ENCODE measurements at places on chromosomes 13 and 19.

DNA sequence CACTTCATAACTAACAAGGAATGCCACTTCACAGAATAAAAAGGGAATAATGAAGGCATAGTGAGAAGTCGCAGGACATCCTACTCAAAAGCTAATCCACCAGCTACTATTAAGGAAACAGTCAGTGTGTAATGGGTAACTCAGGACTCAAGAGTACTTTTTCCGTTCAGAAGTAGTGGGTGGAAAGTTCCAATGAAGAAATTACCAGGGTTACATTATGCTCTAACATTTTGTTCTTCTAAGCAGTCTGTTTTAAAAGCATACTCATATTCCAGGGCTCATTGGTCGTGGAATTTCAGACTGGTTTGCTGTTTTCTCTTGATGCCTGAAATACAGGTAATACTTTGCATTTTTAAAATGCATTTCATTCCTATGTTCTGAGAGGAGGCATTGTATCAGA is 222.4 kb upstream of the IRS2 start:
- no peak for DNase-seq

DNA sequence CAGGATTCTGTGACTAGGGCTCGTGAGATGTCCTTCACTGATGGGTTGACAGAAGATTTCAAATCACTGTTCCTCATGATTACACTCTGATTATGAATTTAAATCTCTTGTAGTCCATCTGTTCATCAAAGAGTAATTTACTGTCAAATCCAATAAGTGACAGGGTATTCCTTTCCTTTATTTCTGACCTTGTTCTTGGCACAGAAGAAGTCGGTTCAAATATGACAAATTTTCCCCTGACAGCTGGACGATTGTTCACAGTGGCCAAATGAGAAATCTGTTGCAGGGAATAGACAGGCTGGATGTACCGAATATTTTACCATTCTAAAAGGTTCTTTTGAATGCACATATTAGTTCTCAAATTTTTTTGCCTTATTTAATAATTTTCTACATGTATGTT is 767.3 kb upstream of the GPC6 start:
- no peak for DNase-seq

- no peak for DNase-seq
Observed at GRCh38 chr13:50612717-50613116, 230.8 kb downstream of the DLEU7 start.

DNA sequence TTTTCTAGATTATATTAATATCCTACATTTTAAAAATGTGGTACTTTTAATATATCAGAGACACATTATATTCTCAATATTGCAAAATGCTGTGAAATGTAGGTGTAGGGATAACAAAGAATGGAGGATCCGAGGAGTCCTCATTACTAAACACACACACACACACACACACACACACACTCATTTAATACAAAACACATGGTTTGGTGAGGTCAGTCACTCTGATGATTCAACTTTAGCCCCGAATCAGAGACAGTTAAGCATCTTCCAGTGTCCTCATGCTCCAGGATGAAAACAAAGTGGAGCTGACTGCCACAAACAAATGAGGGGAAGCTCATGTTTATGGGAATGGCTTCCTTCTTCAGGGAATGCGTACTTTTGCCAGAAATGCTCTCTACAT is 147.5 kb downstream of the CYSLTR2 start:
- no peak for DNase-seq

GRCh38 chr13:94427313-94427953 is 52.0 kb downstream of the DCT start:
- no peak for DNase-seq

- DNase-seq = no peak
Observed at GRCh38 chr19:40610396-40611064, 9.4 kb downstream of the LTBP4 start.

GRCh38 chr13:113417836-113418721 is 35.2 kb downstream of the ADPRHL1 start:
- DNase-seq = no peak

DNA sequence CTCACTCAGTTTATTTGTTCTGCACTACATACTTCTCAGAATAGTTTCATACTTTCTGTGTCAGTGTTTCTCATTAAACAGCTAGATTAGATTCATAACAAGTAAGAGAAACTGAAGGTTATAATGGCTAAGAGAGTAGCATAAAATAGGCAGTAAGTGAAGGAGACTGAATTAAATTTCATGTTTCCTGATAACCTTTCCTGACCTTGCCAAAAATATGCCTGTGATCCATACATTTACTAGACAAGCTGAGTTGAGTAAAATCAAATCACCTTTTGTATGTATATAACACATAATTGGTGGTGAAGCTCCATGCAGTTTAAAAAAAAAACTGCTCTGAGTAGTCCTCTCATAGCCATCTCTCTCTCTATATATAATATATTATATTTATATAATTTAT is 545.3 kb upstream of the PCDH20 start:
- DNase-seq = peak; percentile 16

- DNase-seq = no peak
Observed at GRCh38 chr13:94917824-94918223, 205.5 kb upstream of the SOX21 start.

DNA sequence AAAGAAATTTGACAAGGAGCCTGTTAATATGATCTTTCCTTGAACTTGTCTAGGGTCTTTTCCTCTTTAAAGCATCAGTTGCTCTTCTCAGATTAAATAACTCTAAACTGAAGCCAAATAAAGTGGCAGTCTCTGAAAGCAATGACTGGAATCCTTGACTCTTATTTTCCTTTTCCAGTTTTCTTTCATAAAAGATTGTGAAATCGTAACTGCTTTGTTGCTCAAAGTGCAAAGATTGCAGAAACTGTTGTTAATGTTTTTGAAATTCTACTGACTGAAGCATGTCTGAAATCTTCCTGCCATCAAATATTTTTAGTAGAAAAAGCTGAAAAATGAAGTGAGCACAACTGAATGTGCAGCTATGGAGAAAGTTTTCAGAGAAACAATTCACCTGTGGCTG is 1.9 kb downstream of the NHLRC3 start:
- no peak for DNase-seq

DNA sequence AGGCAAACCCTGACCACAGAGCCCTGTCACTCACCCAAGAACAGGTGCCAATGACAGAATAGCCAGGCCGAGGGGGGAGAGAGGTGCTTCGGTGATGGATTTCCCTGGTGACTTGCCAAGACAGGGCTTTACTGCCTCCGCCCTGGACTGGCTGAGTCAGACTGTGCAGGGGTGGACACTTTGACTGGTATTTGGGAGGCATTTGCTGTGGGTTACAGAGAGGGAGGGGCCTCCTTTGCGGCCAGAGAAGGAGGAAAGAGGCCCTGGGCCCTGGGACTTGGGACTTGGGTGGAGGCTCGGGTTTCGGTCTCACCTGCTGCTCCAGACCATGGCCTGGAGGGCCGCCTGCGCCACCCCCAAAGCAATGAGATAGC is 4.6 kb upstream of the EPS8L1 start:
- no peak for DNase-seq

GRCh38 chr13:114049026-114049425 is 75.2 kb upstream of the C13orf46 start:
- DNase-seq = no peak

DNA sequence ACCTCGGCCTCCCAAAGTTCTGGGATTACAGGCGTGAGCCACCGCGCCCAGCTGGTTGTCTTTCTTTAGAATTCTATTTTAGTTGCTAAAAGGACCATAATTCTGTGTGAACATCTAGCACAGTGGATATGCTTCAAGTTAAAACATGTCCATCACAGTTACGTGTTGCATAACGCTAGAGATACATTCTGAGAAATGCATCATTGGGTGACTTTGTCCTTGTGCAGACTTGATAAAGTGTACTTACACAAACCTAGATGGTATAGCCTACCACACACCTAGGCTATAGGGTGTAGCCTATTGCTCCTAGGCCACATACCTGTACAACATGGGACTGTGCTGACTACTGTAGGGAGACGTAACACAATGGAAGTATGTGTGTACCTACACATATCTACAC is 35.4 kb downstream of the DOCK9 start:
- DNase-seq = no peak

DNA sequence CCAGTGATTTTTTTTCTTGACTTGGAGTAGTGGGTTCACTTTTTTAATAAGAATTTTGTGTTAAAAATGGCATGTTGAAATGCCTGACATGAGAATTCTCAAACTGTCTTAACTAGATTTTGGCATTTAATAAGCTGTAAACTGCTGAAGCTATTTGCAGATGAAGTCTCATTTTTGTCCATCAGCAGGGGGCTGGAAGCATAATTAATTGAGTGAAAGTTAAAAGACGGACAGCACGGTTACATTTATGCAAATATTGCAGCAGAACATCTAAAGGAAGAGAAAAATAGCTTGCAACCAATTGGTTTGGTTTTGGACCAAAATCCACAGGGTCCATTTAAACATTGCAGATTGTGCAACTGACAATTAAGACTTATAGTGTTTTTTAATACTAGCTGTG is 837.3 kb upstream of the KLHL1 start:
- no peak for DNase-seq

GRCh38 chr13:93959796-93960533 is 519.5 kb downstream of the DCT start:
- no peak for DNase-seq

DNA sequence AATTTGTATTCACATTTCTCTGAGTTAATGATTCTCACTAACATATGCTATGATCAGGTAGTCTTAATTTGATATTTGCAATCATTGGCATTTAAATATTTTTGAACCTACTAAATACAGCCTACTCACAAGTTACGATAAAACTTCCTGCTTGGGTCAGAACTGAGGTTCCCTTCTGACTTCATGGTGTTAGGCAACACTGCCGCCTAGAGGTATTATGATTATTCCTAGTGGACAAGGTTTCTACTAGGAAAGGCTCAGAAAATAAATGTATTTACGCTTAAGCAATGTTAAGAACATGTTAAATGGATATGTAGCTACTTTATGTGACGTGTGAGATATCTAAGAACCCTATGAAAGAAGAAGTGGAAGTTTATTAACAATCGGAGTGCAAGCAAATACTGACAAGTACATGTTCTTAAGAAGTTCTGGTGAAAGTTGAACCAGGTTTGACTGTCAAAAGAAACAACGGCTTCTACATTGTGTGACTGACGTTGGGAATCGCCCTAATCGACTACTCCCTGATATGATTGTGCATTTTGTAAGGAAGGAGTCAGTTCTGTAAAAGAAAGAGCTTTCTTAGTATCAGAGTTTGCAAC is 1395.8 kb downstream of the SLITRK5 start:
- DNase-seq = peak; percentile 55

GRCh38 chr19:36136964-36137686 is 2.7 kb upstream of the CAPNS1 start:
- no peak for DNase-seq

- no peak for DNase-seq
Observed at GRCh38 chr13:40206241-40207000, 460.0 kb downstream of the FOXO1 start.

GRCh38 chr13:56988543-56988942 is 152.2 kb upstream of the PRR20A start:
- no peak for DNase-seq

GRCh38 chr19:30070968-30071632 is 129.1 kb downstream of the URI1 start:
- DNase-seq = no peak

GRCh38 chr13:63393112-63393511 is 1977.5 kb upstream of the PCDH20 start:
- DNase-seq = no peak

DNA sequence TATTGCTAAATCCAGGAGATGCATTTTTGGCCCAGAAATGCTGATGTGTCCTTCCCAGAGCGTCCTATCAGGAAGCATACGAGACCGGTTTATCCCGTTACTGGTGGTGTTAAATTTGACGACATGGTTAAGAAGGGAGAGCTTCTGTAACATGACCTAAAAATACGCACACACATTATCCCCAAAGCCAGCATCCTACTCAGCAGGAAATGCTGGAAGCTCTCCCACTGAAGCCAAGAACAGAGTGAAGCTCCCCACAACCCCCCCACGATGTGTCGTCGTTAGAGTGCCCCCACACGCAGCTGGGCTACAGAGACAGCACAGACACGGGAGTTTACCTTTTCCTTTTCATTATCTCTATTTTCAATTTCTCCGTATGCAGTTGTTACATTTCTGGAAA is 45.1 kb upstream of the MCF2L start:
- no peak for DNase-seq

DNA sequence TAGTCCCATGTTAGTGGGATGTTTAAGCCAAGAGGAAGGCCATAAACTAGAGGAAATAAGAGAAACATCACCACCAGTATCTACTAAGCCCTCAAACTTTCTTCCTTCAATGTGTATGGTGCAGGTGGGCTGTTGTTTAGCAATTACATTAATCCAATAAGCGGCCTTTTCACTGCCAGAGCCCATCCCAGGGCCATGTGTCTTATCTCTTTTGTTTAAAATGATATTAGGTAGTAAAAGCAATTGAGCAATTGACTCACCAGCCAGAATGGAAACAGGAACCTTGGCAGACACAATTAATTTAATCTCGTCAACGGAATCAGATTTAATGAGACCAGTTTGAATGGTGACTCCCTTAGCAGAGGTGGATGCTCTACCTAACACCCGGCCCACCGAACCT is 1503.5 kb downstream of the UQCRFS1 start:
- no peak for DNase-seq

GRCh38 chr13:74774264-74774663 is 640.1 kb upstream of the KLF12 start:
- DNase-seq = no peak

GRCh38 chr13:19810151-19810550 is 27.4 kb upstream of the PSPC1 start:
- no peak for DNase-seq

GRCh38 chr13:98707281-98707999 is 45.0 kb downstream of the SLC15A1 start:
- DNase-seq = no peak

DNA sequence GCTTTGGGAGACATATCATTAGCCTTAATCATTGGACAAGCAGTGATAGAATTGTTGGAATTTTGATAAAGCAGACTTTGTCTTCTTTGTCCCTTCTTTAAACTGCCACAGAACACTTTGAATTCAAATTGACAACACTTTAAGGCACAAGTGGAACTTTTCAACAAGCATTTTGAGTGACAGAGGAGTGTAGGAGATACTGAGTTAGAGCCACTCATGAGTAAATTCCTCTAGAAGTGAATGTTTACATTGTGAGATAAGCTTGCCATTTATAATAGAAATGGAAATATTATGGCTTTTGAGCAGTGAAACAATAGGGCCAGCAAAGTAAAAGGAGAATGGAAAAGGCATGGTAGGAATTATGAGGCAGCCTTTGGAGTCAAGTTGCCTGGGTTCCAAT is 515.8 kb downstream of the SLITRK6 start:
- DNase-seq = no peak

DNA sequence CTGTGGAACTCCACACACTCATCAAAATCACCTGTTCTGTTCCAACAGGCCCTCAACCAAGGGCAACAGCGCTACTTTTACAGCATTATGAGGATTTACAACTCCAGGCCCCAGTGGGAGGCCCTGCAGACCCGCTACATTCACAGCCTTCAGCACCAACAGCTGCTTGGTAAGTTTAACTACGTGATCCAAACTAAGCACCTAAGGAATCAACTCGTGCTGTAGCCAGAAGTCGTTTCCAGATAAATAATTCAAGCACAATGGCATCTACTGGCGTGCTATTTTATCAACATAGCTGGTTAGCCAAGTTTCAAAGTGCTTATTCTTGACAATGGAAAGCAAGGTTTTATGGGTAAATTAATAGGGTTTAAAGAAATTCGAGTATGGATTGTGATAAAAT is 5.3 kb downstream of the FAM216B start:
- no peak for DNase-seq
